ENCODE measurements at places on chromosomes 3 and 15.

- DNase-seq: no peak
Observed at GRCh38 chr3:53842436-53843194, 3.6 kb downstream of the CHDH start.

DNA sequence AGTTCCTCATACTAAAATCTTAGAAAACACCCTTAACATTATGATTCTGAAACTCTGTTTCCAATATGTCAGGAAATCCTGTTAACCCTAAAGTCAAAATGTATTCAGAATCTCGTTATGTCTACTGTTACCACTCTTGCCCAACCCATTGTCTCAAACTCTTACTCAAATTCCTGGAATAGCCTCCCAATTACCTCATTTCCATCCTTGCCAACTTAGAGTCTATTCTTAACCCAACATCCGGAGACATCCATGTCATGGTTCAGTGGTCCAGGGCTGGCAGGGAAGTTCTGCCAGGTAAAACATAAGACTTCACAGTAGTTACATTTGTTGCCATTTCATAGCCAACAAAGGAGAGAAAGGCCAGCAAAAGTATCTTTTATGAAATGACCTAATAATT is 593.9 kb downstream of the PYDC2 start:
- no peak for DNase-seq

GRCh38 chr15:87716422-87716821 is 540.1 kb downstream of the NTRK3 start:
- DNase-seq: peak; percentile 1

DNA sequence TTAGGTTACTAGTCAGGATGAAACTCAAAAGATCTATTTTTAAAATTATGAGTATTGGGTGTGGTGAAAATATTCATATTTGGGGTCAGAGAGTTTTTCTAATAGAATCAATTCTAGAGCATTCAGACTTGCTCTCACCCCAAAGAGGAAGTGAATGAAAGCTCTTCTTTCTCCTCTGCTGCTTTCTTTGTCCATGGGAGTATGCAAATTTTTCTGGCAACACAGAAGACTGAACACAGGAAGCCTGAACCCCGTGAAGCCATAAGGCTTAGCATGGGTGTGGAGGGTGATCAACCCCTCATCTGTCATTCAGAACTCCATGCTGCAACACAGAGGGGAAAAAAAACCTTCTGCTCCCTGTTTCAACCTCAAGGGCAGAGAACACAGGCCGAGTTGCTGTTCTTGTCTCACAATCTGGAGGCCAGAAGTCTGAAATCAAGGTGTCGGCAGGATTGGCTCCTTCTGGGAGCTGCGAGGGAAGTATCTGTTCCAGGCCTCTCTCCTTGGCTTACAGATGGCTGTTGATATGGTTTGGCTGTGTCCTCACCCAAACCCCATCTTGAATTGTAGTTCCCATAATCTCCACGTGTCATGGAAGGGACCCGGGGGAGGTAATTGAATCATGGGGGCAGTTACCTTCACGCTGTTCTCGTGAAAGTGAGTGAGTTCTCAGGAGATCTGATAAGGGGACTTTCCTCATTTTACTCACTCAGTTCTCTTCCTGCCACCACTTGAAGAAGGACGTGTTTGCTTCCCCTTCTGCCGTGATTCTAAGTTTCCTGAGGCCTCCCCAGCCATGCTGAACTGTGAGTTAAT is 33.7 kb upstream of the CD47 start:
- peak; percentile 97 for DNase-seq

DNA sequence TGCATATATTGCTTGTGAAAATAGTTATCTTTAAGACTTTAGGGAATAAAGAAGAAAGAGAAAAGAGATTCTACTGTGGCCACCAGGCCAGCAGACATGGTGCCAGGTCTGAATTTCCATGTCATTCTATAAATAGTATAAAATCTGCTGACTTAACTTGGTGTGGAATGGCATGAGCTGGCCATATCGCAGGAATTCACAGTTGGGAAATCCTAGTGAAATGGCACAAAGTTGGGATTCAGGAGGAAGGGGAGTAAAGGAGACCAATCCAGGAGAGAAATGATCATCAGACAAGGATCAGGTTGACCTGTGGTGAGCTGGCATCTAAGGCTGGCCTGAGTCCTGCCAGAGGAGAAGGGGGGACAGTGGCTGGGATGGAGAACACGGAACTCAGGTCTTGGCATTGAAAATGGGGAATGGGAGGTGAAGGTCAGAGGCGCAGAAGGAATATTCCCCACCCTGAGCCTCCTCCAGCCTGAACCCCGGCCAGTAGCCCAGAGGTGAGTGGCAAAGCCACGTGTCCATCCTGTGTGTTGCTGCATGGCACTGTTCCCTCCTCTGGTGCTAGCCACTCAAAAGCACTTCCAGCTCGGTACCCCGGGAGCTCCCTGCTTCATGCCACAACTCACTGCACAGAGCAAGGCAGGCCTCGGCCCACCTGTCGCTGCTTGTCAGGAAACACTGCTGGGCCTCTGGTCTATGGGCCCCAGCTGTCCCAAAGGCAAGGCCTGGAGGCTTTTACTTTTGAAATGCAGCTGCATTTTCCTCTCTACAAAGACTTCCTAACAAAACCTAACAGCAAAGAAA is 51.4 kb downstream of the SSUH2 start:
- DNase-seq: no peak

- DNase-seq: no peak
Observed at GRCh38 chr3:129228891-129229585, 20.4 kb upstream of the COPG1 start.

GRCh38 chr3:107987036-107987939 is 103.5 kb downstream of the CD47 start:
- no peak for DNase-seq

- no peak for DNase-seq
Observed at GRCh38 chr3:55750525-55750924, 263.4 kb upstream of the WNT5A start.

DNA sequence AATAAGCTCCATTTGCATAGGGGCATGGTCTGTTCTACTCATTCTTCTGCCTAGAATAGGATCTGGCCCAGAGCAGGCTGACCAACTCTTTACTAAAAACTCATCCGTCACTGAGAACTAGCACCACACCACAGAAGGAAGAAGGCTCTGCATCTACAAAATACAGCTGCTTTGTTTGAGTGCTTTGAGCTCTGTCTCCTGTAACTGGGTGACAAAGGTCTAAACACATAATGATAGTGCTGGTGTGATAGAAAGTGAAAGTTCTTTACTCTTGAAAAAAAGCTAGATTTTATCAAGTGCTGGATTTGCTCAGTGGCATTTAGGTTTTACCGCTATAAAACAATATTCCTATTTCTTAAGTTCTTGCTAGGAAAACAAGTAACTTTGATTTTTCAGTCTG is 140.7 kb downstream of the FHIT start:
- no peak for DNase-seq

DNA sequence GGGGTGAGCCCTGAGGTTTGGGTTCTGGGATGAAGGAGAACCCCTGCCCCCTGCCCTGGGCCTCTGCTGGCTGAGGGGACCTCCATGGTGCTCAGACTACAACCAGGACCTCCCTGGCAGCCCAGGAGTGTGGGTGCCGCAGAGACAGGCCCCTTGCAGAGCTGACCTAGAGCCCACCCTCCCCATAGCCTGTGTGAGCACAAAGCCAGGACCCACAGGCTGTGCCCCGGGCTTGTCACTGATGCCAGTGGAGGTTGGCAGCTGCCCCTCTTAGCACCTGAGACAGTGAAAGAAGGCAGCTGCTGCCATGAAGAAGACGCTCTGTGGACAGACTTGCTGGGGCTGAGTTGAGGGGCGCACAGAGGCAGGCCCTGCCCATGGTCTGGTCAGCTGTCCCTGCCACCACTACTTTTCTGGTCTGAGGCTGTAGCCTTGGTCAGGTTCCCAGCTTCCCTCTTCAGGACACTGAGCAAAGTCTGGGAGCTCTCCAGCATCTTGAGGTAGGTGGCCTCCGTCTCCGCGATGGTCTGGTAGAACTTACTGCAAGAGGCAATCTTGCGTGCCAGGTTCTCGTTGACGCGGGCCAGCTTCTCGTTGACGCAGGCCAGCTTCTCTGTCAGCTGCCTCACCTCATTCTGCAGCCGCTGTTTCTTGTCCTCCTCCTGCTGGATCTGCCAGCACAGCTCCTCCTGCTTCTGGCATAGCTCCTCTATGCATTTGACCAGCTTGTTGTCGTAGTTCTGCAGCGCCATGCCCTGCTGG is 23.0 kb downstream of the USP4 start:
- no peak for DNase-seq

GRCh38 chr15:40722934-40723333 is 28.0 kb downstream of the RAD51 start:
- no peak for DNase-seq

DNA sequence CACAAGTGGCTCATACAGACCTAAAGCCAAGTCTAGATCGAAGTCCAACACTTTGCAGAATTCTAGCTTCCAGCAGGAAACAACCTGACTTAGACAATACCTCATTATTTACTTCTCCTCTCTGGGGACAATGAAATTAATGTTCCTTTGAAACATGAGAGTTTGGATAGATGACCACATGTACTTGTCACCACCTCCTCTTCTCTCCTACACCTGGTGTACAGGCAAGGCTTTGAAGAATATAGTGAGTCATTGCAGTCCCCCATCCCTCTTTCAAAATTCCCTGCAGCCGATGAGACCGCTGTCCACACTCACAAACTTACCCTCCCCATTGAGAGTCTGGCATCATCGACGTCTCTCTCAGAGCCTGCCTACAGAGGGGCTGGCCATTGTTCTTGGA is 189.0 kb upstream of the HES1 start:
- DNase-seq: no peak
